ENCODE measurements at places on chromosomes 7 and 10.

DNA sequence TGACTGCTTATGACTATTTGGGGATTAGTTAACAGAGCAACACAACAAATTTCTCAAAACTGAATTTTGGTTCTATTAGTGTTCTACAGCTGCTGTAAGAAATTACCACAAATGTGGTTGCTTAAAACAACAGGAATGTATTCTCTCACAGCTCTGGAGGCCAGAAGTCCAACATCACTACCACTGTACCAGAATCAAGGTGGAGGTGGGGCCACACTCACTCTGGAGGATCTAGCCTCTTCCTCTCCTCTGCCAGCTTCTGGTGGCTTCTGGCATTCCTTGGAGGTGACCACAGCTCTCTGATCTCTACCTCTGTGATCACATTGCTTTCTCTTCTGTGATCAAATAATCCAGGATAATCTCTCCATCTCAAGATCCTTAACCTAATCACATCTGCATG is 194.7 kb upstream of the BMPER start:
- no peak for DNase-seq

GRCh38 chr7:55189878-55190436 is 171.1 kb downstream of the EGFR start:
- DNase-seq: no peak

- DNase-seq: no peak
Observed at GRCh38 chr7:4233146-4233545, 448.9 kb upstream of the FOXK1 start.

GRCh38 chr10:24249829-24250415 is 41.0 kb downstream of the KIAA1217 start:
- no peak for DNase-seq

- DNase-seq: no peak
Observed at GRCh38 chr10:120979435-120980278, 128.5 kb downstream of the WDR11 start.

GRCh38 chr10:122290334-122290733 is 19.2 kb downstream of the BTBD16 start:
- DNase-seq: no peak

DNA sequence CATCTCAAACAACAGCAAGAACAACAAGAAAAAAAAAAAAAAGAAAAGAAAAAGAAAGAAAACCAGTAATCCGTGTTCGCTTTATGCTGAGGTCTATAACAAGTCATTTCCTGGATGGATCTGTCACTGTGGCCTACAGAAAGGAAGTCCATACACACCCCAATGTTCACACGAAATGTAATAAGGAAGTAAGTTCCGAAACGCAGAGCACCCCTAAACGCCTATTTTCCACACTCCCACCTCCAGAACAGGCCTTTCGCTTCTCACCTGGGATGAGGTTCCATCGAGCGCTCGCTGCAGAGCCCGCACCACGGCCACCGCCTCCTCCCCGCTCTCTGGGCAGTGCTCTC is 735 bp downstream of the ZNF394 start:
- no peak for DNase-seq

DNA sequence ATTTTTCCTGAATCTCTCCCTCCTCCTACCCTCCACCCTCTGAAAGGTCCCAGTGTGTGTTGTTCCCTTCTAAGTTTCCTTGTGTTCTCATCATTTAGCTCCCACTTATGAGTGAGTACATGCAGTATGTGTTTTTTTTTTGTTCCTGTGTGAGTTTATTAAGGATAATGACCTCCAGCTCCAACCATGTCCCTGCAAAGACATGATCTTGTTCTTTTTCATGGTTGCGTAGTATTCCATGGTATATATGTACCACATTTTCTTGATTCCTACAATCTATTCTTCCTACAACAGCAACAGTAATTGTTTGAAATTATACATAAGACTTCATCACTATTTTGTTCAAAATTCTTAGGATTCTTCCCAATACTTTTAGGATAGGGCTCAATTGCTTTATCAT is 1117.8 kb downstream of the GATA3 start:
- DNase-seq: no peak

DNA sequence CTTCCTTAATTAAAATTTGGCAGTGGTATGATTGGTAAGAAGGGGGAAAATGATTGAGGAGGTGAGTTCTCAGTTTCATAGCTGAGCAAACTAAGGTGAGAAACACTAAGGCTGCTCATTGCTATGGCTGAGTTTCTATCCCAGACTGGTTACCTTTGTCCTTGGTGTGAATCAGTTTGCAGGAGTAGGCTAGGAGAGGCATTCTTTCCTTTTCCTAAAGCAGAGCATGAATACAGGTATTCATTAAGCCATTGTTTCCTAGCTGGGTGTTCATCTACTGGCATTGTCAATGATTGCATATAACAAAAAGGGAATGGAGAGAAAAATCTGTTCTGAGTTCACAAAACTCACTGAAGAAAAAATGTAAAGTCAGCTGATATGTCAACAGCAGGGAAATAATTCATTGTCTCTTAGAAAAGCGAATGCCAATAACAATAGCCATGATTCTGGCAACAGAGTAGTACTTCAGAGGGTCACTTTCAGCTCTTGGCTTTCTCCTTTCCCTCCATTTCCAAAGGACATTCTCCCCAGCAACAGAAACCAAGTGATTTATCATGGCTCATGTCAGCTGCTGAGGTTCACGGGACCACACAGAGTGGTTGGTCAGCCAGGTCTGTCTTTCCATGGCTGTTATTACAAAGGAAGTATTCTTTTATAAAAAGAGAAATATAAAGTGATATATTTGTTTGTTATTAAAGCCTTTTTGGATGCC is 234.0 kb downstream of the BICC1 start:
- DNase-seq: no peak

GRCh38 chr10:49627644-49628247 is 13.9 kb downstream of the CHAT start:
- no peak for DNase-seq

DNA sequence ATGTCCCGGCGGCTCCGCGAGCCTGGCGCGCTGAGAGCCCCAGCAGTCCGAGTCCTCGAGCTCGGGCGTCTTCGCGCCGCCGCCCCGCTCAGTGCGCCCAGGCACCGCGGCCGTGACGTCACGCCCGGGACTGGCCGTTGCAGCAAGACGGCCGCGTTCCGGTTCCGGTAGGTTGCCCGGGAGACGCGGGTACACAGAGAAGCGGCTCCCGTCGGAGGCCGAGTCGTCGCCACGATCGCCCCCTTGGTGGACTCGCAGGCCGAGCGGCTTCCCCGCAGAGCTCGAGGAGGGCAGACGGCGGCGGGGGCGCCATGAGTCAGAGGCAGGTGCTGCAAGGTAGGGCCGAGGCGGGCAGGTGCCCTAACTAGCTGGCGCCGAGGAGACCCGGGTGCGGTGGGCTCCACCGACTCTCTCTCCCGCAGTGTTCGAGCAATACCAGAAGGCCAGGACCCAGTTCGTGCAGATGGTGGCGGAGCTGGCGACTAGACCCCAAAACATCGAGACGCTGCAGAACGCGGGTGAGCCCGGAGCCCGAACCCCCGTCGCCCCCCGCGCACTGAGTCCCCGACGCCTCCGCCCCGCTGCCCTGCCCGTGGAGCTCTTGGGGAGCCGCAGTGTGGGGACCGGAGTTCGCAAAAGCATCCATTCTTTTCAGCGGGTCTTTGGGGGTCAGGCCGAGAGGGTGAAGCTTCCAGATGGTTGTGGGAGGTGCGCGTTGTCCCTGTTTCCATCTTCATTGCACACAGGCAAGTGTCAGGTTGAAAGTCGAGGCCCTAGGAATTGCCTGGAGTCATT is at the start of gene SPAG6:
TSS of gene SPAG6 (plus strand) at position 196 of the 795 bp plus-strand sequence. CDS start at position 312, 116 bp downstream.
- no peak for DNase-seq

GRCh38 chr7:16776053-16776452 is 22.5 kb downstream of the TSPAN13 start:
- DNase-seq: no peak

- DNase-seq: no peak
Observed at GRCh38 chr10:6445671-6446316, 134.3 kb downstream of the PRKCQ start.

GRCh38 chr7:42674541-42674940 is 237.3 kb downstream of the C7orf25 start:
- no peak for DNase-seq

- no peak for DNase-seq
Observed at GRCh38 chr10:44899450-44900080, 11.6 kb upstream of the TMEM72 start.

GRCh38 chr10:71343392-71343773 is 24.3 kb downstream of the SLC29A3 start:
- no peak for DNase-seq

- DNase-seq: no peak
Observed at GRCh38 chr7:44881610-44882009, 3.7 kb downstream of the PURB start.

DNA sequence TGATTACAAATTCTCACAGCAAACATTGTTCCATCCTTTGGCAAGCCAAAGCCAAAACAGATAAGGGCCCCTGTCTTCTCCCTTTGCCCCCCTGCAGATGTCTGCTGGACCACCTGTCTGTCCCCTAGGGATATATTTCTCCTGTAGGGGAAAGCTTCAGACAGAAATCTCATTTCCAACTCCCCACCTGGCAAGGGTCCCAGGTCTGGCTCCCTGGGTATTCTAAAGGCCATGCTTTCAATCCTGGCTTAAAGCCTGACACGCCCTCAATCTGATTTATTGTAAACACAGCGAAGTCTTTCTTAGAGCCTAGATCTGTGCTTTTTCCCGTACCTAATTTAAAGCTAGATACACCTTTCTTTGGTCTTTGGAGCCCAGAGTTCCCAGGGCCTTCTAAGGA is 66.1 kb downstream of the KCNMA1 start:
- DNase-seq: no peak

- no peak for DNase-seq
Observed at GRCh38 chr7:73351447-73352167, 23.6 kb downstream of the FKBP6 start.

DNA sequence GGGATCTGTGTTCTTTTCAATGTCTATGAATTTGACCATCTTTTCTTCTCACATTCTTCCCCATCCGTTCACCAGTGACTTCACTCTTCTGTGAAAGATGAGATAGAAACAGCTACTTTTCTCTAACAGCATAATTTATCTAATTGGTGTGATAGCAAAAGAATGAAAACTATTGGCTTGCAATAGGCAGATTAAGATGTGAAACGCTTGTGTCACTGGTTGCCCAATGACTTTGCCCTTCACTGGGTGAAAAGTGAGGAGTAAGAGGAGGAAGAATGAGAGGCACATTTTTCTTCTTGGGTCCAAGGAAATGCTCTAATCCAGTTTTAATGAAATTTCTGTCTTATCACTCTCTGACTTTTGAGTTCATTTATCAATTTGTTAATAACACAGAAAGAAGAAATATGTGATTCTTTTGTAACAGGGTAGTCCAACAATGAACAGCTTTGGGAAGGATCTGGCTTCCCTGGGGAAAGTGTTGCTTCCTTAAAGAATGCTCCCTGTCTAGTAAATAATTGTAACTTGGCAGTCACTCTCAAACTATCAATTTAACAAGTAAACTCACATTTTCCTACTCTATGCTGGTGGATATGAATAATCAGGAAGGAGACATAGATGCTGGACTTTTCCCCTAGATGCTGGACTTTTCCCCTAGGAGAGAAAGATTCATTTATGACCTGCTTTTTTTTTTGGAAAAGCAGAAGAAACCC is 35.1 kb downstream of the BET1 start:
- DNase-seq: no peak

GRCh38 chr10:106555599-106555998 is 608.9 kb downstream of the SORCS1 start:
- DNase-seq: no peak

DNA sequence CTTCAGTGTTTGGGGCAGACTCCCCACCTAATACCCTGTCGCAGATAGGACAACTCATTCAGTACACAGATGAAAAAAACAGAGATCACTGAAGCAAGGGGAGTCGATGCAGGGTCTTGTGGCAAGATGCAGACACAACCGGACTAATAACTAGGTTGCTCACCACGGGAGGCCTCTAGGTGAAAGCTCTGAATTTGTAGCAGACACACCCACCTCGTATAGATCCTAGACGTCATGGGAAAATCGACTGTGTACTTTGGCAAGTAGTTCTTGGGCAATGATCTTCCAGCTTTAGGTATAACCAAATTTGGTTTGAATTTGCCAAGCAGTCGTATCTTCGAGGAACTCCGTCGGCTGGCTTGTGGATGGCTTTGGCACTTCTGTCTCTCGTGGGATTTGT is 88.1 kb downstream of the TCF7L2 start:
- DNase-seq: no peak

- DNase-seq: no peak
Observed at GRCh38 chr7:123169065-123169464, 30.7 kb downstream of the SLC13A1 start.

- no peak for DNase-seq
Observed at GRCh38 chr10:70864935-70865334, 23.4 kb downstream of the PCBD1 start.

- no peak for DNase-seq
Observed at GRCh38 chr7:3753868-3754267, 452.8 kb downstream of the SDK1 start.

DNA sequence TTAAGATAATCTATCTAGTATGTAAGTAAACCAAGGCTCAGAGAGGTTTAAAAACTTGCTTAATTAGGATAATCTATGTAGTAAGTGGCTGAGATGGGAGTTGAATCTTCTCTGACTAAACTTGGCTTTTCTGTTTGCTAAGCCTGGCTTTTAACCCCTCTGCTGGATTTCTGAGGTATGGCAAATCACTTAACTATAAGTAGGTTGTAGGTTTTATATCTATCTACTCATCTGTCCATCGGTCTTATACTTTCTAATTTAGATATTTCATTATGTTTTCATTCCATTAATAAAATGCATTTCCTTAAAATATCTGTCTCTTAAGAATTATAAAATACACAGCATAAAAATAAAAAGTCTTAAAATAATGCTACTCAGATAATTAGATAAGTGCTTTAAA is 59.4 kb downstream of the ST7 start:
- no peak for DNase-seq

- no peak for DNase-seq
Observed at GRCh38 chr10:100780324-100780723, 34.9 kb downstream of the PAX2 start.

DNA sequence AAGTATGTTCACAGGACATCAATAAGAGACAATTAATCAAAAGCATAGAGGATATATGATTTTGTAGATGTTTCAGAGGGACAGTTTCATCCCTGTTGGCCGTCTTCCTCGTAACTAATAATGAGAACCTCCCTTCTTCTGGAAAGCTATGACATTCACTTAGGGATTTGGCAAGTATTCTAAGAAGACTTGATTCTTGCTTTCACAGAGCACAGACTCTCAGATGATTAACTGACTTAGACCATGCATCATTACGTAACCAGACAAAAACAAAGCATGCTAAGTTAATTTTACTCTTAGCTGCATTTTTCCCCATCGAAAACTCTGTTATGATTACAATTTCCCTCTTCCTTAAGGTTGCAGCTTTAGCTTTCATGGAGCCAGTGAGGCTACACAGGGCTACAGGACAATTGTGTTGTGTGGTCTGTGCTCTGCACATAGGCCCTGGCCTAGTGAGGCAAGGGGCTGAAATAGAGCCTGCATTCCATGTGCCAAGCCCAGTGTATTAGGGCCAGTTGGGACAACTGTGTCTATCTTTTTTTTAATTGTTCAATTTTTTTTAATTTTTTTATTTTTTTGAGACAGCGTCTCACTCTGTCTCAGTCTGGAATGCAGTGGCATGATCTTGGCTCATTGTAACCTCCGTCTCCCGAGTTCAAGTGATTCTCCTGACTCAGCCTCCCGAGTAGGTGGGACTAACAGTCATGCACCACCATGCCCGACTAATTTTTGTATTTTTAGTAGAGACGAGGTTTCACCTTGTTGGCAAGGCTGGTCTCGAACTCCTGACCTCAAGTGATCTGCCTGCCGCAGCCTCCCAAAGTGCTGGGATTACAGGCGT is 105.3 kb downstream of the PLXDC2 start:
- DNase-seq: no peak

Measured in stimulated activated CD4-positive, alpha-beta T cell treated with anti-CD3 and anti-CD28 coated beads, Interleukin-12 subunit alpha, Interleukin-12 subunit beta, amount 100 ng/mL, for 24 hours (primary cell).